ENCODE measurements at places on chromosomes 6 and 20.

GRCh38 chr20:38924718-38925117 lies 1.5 kb upstream of the FAM83D start:
- DNase-seq: no peak

DNA sequence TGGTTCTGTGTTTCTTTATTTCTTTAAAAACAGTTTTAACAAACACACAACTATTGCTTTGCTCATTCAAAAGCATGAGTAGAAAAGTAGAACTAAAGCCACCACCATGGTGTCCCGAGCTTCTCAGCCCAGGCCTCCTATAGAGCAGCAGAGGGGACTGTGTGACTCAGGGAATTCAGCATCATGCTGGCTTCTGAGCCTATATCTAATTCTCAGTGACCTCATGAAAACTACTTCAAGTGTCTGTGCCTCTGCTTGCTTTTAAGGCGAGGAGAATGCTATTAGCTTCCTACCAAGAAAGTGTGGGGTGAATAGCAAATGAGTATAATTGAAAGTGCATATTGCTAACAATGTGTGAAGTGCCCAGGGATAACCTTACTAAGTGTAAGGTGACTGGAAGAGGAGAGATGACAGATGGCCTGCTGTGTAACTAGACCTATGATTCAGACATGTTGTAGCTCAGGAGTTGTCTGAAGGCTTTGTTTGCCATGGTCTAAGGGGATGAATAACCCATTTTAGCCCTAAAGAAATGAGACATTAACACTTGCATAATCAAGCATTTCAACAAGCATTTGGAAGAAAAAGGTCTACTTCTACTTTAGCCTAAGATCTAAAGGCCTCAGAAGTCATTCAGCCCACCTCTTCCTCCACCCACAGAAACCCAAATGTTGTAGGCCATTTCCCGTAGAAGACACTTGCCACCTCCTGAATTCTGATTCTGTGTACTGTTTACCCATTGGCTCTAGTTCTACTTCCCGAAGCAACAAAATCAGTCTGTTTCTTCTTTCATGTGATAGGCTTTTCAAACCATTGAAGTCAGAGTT lies 121.5 kb upstream of the ARG1 start:
- DNase-seq: no peak

- no peak for DNase-seq
Measured at GRCh38 chr20:40506537-40506939, 182.5 kb downstream of the MAFB start.

DNA sequence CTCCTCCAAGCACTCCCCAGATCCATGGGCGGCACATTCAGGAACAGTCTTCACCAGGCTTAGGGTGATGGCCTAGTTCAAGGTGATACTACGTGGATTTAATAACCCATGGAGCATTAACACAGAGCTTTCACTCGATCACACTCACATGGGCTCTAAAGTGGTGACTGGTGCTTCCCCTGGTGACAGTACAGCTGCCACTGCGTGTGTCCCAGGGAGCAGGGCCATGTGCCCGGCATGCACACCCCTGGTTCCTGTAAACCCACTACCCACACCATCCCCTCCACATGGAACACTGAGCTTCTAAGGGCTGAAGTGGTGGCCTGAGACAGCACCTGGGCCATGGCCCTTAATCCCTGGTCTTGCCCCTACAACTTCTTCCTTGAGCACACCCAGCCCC lies 27.8 kb upstream of the APMAP start:
- no peak for DNase-seq

GRCh38 chr6:35173427-35174087 lies 32.4 kb upstream of the TCP11 start:
- DNase-seq: no peak

DNA sequence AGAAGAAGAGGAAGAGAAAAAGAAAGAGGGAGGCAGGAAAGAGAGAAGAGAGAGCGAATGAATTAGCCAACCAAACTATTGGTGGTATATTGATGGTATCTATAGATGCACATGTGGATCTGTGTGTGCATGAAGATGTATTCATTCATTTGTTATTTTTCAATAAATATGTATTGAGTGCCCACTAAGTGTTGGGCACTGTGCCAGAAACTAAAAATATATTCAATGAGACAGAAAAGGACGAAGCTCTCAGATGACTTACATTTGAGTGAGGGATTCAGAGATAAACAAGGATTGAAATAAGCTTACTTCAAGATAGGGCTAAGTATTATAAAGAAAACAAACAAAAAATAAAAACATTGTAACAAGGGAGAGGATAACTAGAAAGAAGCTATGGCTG lies 154.9 kb downstream of the TSHZ2 start:
- DNase-seq: no peak

- DNase-seq: no peak
Measured at GRCh38 chr6:80437221-80437620, 330.8 kb downstream of the BCKDHB start.

DNA sequence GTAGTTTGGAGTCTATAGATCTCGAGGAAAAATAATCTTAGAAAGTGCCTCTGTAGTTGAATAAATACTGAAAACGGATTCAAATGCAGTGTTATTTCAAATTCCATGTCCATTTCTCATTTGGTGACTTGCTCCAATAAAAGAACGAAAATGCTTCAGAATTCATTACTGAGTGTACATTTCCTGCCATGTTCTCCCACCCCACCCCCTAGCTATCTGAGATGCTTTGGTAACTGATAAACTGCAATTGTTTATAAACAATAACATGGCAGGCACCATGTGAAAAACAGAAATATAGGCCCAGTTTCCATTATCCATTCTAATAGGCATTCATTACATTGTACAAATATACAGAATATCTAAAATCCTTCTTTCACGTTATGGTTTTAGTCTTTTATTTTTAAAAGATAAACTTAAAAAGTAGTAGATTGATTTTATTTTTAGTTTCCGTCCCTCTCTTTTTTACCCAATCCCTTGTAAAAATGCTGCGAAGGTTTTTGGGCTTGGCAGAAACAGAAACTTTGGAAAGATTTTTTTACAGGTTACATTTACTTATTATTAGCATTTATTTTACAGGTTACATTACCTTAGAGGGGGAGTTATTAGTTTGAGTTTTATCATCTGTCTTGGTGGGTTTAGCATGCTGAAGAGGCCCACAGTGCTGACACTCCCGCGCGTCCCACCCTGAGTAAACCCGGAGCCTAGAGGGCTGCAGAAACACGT lies 1.5 kb downstream of the FAM162B start:
- DNase-seq: no peak

DNA sequence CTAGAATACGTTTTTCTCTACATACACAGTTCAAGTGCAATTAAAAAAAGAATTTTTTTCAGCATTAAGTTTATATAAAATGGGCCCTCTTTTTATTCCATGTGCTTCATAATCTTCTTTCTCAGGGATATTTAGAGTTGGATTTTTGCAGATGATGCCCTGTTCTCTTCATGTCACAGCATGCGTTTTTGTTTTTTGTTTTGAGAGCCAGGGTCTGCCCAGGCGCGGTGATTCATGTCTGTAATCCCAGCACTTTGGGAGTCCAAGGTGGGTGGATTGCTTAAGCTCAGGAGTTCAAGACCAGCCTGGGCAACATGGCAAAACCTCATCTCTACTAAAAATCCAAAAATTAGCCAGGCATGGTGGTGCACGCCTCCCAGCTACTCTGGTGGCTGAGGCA lies 82.9 kb upstream of the PRND start:
- DNase-seq: no peak

DNA sequence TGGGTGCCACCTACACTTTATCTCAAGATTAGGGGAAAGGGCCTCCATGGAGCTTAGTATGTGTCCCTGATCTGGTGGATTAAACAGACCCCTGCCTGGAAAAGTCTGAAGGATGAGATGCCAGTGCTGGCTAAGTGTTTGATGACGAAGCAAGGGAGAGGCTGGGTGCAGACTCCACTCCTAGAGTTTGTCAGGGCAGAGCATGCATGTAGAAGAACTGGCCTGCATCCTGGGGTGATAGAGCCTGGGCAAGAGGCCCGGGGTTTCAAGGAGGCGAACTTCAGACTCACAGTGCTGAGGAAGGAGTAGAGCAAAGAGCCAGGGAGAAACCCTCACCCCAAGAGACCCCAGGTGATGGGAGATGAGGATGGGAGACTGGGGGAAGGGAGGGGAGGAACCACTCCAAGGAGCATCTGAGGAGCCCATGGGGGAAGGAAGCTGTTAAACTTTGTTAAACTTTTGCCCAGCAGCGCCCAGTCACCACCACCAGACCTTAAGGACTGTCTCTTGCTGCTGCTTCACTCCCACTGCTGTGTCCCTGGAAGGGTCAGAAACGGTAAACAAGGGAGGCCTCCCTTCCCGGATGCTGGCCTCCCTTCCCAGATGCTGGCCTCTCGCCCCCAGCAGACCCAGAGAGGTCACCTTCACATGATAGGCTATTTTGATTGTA lies 61.6 kb downstream of the RPRD1B start:
- DNase-seq: no peak

GRCh38 chr20:64276817-64277216 lies 21.3 kb downstream of the PCMTD2 start:
- DNase-seq: no peak

- peak; percentile 95 for DNase-seq
Measured at GRCh38 chr6:5003604-5004372, at the start of gene RPP40. TSS of gene RPP40 (minus strand) at chr6:5004037. CDS start at chr6:5004002, 35 bp downstream.

- no peak for DNase-seq
Measured at GRCh38 chr6:98836025-98836961, 1.9 kb downstream of the POU3F2 start.

DNA sequence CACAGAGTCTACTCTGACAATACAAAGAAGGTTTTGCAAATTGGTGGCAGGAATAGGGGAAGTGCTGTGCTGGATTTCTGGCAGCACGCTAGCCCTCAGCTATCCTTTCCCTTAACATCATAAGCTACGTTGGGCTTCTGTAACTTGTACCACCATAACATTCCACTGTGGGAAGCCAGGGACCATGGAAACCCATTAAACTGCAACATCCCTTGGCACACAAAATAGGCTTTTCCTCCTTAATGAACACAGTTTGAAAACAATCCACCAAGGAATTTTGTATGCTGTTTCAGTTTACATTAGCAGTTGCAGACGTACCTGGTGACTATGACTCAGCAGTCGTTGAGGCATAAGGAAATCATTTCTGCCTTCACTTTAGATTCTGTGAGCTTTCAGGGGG lies 203.9 kb upstream of the RAB32 start:
- DNase-seq: no peak

- no peak for DNase-seq
Measured at GRCh38 chr6:152026291-152026690, 218.8 kb downstream of the ESR1 start.

GRCh38 chr6:143059663-143060353 lies 881 bp upstream of the AIG1 start:
- DNase-seq: no peak

DNA sequence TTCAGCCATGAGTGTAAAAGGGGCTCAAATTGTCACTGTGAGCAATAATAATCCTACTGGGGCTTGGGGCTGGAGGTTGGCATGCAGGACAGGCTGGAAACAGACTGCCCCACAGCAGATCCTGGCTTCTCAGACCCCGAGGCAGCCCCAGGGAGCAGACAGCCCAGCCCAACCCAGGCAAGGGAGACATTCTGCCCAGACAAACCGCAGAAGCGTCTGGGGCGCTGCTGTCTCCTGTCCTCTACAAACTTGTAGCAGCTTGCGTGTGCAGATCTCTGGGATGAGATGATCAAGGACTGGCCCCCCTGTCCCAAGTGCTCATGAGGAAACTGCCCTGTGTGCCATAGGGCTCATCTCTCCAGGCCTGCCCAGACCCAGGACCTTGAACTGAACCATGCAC lies 84.6 kb downstream of the MAFB start:
- DNase-seq: no peak

- no peak for DNase-seq
Measured at GRCh38 chr6:30615219-30615957, 1.7 kb downstream of the PPP1R10 start.

- no peak for DNase-seq
Measured at GRCh38 chr20:16025084-16025483, 548.2 kb downstream of the KIF16B start.

DNA sequence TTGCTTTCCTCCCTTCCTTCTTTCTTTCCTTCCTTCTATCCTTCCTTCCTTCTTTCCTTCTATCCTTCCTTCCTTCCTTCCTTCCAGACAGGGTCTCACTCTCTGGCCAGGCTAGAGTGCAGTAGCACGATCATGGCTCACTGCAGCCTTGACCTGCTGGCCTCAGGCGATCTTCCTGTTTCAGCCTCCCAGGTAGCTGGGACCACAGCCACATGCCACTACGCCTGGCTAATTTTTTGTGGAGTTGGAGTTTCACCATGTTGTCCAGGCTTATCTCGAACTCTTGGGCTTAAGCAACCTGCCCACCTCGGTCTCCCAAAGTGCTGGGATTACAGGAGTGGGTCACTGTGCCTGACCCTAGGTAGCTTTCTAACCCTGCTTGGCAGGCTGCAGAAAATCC lies 12.2 kb upstream of the SEC63 start:
- no peak for DNase-seq

DNA sequence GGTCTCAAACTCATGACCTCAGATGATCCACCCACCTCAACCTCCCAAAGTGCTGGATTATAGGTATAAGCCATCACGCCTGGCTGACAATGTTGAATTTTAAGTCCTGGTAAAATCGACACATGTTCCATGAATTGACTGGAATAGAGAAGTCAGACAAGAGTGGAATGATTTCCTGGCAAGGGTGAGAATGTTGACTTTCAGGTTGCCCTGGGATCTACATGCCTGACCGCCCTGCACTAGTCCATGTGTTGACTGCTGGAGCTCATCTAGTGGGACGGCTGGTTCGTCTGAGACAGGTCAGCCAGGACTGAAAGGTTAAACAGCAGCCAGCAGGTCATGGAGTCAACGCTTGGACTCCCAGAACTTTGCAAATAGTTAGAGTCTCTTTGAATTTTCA lies 88.8 kb downstream of the SASH1 start:
- DNase-seq: no peak

- DNase-seq: no peak
Measured at GRCh38 chr20:63061051-63061770, 54.4 kb upstream of the BHLHE23 start.

GRCh38 chr6:157203312-157203744 lies 120.0 kb downstream of the TMEM242 start:
- DNase-seq: no peak

DNA sequence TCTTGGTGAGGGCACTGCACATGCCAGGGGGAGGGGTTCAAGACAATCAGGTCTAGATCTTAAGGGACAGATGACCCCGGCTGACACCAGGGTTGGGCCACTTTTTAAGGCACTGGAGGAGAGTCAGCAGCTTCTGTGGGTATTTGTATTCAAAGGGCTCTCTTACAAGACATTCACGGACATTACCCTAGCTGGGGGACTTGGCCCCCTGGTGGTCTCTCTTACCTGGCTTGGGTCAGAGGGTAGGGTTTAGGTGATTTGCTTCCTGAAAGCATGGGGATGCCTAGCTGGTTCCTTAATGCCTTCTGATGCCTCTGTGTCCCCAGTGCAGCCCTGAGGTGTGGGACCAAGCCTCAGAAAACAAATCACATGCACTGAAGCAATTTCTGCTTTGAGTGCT lies 354.7 kb downstream of the CDC5L start:
- DNase-seq: no peak

DNA sequence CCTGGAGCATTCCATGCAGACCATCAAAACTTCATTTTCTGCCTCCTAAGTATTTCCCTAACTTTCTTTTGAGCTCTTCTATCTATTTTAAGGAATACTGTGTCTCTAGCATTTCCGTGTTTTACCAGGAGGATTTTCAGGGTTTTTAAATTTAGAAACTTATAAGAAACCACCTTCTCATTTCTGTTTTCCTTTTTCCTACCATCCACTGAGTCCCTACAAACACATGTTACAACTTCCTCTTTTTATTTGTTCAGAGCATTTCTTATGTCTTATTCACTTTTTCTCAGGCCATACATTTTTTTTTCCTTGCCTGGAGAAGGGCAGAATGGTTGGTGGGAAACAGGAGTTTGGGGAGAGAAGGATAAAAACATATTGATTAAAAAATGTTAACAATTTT lies 130.0 kb upstream of the BMP5 start:
- no peak for DNase-seq

- DNase-seq: no peak
Measured at GRCh38 chr20:46004889-46005473, 3.7 kb upstream of the MMP9 start.

All from stimulated activated CD4-positive, alpha-beta T cell treated with anti-CD3 and anti-CD28 coated beads, Interleukin-1b, Interleukin-23, amount 100 ng/mL, for 1 hour (primary cell).